ENCODE measurements at places on chromosomes 12 and 14. TPM values are rescaled to one million over a fixed set of nuclear protein-coding genes. Genes with fewer than 3 reads are reported as not detected.
A peak's percentile ranks its signal among the peaks of the same experiment; 100 is the strongest.

Gene KRT82
- not detected for polyA plus RNA-seq

DNA sequence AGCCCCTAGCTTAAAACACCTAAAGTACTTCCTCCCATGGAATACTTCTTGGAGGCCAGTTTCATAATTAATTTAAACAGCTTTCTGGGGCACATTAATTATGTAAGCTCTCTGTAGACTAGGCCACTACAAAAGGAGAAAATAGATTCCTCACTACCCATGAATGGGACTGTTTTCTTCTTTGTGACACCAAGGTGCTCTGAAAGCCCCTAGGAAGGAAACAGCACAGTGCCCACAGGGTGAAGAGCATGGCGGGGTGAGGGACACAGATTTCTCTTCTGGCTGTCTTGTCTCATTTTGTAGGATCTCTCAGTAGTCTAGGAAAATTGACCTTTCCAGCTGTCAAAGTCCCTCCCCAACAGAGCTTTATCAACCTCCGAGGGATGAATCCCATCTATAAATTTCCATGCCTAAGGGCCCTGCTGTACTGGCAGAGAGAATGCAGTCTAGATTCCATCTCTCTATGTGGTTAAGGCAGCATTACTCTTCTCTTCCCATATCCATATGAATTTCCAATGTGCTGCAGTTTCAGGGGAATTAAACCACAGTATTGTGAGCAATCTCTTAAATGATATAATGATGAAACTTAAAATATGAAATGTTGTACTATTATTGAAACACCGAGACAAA lies 183.6 kb upstream of the GRIP1 start:
- no peak for DNase-seq

DNA sequence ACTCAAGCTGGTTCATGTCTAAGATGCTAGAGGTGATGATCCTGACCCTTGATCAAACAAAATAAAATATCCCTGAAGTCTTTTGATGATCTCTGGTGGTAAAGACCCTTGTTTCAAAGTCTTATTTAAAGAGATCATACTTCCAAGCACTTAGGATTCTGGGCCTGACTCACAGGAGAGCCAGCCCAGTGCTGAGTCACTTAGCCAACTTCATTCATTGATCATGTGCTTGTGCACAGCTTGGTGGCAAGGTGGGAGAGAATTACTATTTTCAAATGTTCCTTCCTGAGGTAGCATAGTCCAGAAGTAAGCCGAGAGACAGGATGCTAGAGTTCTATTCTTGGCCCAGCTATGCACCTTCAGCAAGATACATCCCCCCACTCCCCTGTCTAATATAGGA lies 40.6 kb downstream of the SCN8A start:
- DNase-seq: no peak

GRCh38 chr14:90757452-90757851 lies 58.8 kb downstream of the TTC7B start:
- no peak for DNase-seq

GRCh38 chr12:5276327-5276880 lies 155.5 kb upstream of the NTF3 start:
- no peak for DNase-seq

GRCh38 chr12:11688379-11688778 lies 38.9 kb downstream of the ETV6 start:
- DNase-seq: no peak

GRCh38 chr12:81222846-81223592 lies 145.1 kb downstream of the ACSS3 start:
- DNase-seq: no peak

DNA sequence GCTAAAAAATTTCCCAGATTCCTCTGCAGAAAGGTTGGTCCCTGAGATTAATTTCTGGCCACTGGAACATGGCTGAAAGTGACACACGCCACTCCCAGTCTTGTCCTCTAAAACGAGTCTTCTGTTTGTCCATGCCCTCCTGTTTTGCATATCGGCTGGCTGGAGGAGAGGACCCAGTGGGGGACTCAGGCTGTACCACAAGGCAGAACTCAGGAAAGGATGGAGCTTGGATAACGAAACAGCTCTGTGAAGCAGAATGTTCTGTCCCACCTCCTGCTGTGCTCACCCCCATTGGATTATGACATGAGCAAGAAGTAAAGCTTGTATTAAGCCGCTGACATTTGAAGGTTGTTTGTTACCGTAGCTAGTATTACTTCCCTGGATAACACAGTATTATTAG lies 856.2 kb downstream of the BCL11B start:
- DNase-seq: no peak

GRCh38 chr14:36056845-36057244 lies 119.7 kb downstream of the PTCSC3 start:
- no peak for DNase-seq

GRCh38 chr14:71855399-71856036 lies 76.7 kb upstream of the RGS6 start:
- DNase-seq: peak; percentile 18

DNA sequence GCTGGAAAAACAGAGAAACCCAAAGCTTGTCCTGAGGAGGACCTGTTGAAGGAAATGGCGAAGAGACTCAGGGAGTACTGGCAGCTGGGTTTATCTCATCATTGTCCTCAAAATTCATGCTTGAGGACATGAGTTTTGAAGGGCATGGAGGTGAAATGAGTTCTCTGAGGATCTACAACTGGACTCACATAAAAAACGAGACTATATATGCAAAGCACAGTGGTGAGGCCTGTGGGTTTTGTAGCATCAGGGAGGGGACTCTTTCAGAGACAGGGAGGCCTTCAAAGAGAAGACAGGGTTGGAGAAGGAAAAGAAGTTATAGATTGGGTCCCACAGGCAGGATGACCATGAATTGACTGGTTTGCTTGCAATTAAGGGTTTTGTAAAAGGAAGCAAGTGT lies 71.3 kb upstream of the SCN8A start:
- no peak for DNase-seq

- DNase-seq: peak; percentile 78
Observed at GRCh38 chr14:99793213-99794150, at the start of gene EML1. Gene EML1, plus strand, starts transcription at chr14:99793413. Its CDS starts 64 bp downstream, at chr14:99793477.

- peak; percentile 35 for DNase-seq
Observed at GRCh38 chr14:90301668-90302090, 30.1 kb downstream of the NRDE2 start.

Measured in right lung (tissue), 10 donors.